Adrenal gland (tissue), 19 donors: ENCODE measurements at places on chromosomes 6 and 20. TPM values are rescaled to one million over a fixed set of nuclear protein-coding genes. Genes with fewer than 3 reads are reported as not detected.
A peak's percentile ranks its signal among the peaks of the same experiment; 100 is the strongest.

DNA sequence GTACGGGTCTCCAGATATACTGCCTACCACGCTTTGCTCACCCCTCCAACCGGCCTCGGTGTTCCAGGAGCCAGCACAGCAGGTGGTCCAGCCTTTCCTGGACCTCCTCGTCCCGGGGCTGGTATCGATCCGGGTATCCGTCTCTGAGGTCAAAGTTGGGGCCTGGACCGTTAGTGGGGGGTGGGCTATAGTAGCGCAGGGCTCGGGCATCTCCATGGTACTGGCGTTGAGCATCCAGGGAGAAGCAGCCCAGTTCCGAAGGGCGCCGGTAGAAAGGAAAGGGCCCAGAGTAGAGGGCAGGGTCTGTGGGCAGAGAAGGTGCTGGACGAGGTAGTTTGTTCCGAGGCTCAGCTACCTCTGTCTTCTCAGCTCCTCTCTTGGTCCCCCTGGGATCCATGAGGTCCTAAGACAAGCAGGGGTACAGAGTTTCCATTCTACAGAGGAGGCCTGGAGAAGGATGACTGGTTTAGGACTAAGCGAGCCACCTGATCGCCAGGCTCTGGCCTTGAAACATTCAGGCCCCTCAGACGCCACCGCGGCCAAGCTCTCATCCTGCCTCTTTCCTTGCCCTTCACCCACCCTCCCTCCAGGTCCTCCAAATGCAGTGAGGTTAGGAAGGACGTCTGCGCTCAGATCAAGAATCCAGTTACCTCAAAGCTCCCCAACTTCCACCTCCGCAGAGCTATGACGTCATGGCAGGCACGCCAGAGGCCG, 502 bp downstream of the DXO start:
- no peak for DNase-seq
- no peaks in the 10 kb centered on the region for H3K27me3 ChIP-seq
- peak overlapping the region; percentile 99 for H3K27ac ChIP-seq
- H3K36me3 ChIP-seq = peaks cover 40% of the 10 kb centered on the region

GRCh38 chr20:31679357-31680285, 41.9 kb downstream of the COX4I2 start:
- no peak for DNase-seq
- no peaks in the 10 kb centered on the region for H3K27me3 ChIP-seq
- H3K36me3 ChIP-seq = no peaks in the 10 kb centered on the region
- H3K27ac ChIP-seq = peak overlapping the region; percentile 85

SLC22A7 gene
- total RNA-seq = not detected

CNKSR3 gene
- total RNA-seq = 1.7 TPM

DNA sequence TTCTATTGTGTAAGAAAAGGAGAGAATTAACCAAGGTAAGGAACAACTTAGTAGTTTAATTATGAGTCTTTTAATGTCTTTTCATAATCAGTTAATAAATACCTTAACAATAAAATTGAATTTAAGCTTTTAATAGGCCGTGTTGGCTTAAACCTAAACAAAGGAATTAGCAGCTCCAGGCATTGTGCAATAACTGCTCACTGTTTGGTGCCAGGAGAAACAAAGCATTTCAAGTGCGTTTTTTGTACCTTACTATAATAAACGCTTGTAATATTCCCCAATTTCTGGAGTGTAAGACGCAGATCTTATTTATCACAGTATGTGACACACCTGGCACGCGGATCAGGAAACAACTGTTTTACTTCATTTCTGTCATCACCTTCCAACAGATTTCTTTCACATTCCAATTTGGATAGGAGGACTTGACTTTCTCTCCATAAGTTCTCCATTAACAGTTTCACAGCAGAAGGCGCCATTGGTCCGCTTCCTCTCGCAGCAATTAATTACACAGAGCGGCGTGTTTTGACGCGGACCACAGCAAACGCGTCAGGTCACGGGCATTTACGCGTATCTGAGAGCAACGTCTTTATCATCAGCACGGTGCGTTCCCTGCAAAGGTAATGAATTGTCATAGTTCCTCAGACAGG, 335.8 kb upstream of the NT5E start:
- no peaks in the 10 kb centered on the region for H3K27me3 ChIP-seq
- no peaks in the 10 kb centered on the region for H3K36me3 ChIP-seq
- H3K27ac ChIP-seq = no peak overlapping the region
- DNase-seq = no peak
- no peaks in the 10 kb centered on the region for H3K4me1 ChIP-seq

DNA sequence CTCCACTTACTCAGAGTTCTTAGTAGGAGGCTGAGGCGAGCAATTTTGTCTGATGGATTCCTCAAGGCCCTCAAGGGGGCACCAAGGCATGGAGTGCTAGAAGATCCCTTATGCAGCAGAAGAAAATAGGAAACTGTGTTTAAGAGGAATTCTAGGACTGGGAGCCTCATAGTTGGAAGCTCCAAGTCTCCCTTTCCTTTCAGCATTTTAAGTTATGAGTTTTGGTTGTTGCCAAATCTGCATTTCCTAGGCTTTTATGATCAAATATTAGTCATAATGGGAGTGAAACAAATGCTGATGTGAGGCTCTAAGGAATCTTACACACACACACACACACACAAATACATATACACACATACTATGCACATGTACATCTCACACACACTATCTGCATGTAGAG, 714.0 kb downstream of the UTRN start:
- H3K27ac ChIP-seq = no peak overlapping the region
- no peak for DNase-seq
- no peaks in the 10 kb centered on the region for H3K27me3 ChIP-seq
- H3K4me3 ChIP-seq = no peak overlapping the region

DNA sequence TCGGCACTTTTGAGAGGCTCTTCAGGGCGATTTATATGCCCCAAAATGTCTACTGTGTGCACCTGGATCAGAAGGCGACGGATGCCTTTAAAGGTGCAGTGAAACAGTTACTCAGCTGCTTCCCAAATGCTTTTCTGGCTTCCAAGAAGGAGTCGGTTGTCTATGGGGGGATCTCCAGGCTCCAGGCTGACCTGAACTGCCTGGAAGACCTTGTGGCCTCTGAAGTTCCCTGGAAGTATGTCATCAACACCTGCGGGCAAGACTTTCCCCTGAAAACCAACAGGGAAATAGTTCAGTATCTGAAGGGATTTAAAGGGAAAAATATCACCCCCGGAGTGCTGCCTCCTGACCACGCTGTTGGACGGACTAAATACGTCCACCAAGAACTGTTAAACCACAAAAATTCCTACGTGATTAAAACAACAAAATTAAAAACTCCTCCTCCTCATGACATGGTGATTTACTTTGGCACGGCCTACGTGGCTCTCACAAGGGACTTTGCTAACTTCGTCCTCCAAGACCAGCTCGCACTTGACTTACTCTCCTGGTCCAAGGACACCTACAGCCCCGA, 8.2 kb downstream of the GCNT2 start:
- DNase-seq = no peak
- no peak overlapping the region for H3K4me3 ChIP-seq
- no peaks in the 10 kb centered on the region for H3K36me3 ChIP-seq

GRCh38 chr6:47308552-47309290, 984 bp downstream of the TNFRSF21 start:
- no peaks in the 10 kb centered on the region for H3K36me3 ChIP-seq
- H3K27me3 ChIP-seq = peaks cover 5% of the 10 kb centered on the region
- no peak overlapping the region for H3K4me3 ChIP-seq

DNA sequence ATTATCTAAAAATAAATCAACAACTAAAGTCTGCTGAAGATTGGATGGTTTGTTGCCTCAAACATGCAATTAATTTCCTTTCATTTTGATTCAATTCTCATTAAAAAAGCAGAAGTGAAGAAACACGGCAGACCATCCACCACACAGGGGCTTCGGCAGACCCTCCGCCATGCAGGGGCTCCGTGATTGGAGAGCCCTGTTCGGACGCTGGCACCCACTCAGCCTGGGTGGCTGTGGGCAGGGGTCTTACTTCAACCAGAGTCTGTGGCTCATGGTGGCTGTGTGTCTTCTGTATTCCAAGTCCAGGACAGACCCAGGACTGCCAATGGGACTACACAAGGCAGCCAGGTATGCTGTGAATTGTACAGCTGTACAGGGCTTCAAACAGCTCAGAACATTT, 86.9 kb upstream of the FRMD1 start:
- H3K4me1 ChIP-seq = no peaks in the 10 kb centered on the region
- no peaks in the 10 kb centered on the region for H3K27me3 ChIP-seq
- no peak overlapping the region for H3K27ac ChIP-seq
- no peaks in the 10 kb centered on the region for H3K36me3 ChIP-seq

GRCh38 chr20:59588236-59588855, 16.0 kb upstream of the PHACTR3 start:
- no peak overlapping the region for H3K4me3 ChIP-seq
- no peak for DNase-seq
- no peaks in the 10 kb centered on the region for H3K27me3 ChIP-seq
- H3K4me1 ChIP-seq = no peaks in the 10 kb centered on the region
- H3K36me3 ChIP-seq = no peaks in the 10 kb centered on the region

DNA sequence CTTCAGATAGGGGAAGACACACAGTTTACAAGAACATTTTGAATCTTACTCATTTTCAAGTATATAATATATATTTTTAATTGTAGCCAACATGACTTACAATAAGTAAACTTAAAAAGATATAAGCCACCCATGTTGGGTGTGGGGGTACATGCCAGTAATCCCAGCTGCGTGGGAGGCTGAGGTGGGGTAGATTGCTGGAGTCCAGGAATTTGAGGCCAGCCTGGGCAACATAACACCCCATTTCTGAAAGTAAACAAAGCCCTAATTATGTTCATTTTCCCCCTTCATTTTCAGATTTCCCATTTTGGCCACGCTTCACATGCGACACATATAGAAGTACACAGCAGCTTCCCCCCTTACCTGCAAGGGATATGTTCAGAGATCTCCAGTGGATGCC, 30.5 kb downstream of the SERPINB6 start:
- H3K4me3 ChIP-seq = no peak overlapping the region
- no peaks in the 10 kb centered on the region for H3K27me3 ChIP-seq
- no peak for DNase-seq
- H3K27ac ChIP-seq = peak overlapping the region; percentile 9

SKIC2 gene
- 80.4 TPM for total RNA-seq

BANF2 gene
- total RNA-seq = not detected

ZC3H12D gene
- 1.8 TPM for total RNA-seq

PRIM2 gene
- total RNA-seq = 15.8 TPM

GRCh38 chr6:170313716-170314295, 7.2 kb downstream of the FAM120B start:
- H3K4me1 ChIP-seq = peaks cover under 1% of the 10 kb centered on the region
- H3K36me3 ChIP-seq = peaks cover 9% of the 10 kb centered on the region
- H3K27me3 ChIP-seq = no peaks in the 10 kb centered on the region

DNA sequence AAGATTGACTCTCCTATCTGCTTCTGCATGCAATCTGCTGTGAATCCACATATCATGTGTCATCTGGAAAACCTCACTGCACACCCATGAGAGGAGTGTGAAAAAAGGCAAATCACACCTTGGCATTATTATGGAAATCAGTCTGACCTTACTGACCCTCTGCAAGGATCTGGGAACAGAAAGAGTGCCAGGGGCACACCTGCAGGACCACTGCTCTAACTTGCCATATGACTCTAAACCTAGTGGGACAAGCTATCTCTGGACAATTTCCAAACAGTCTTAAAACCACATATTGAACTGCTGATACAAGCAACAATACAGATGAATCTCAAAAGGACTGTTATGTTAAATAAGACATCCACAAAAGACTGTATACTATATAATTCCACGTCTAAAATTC, 50.3 kb downstream of the ABHD12 start:
- H3K4me3 ChIP-seq = no peak overlapping the region
- no peaks in the 10 kb centered on the region for H3K27me3 ChIP-seq
- H3K4me1 ChIP-seq = peaks cover 5% of the 10 kb centered on the region
- H3K36me3 ChIP-seq = no peaks in the 10 kb centered on the region
- no peak for DNase-seq
- no peak overlapping the region for H3K27ac ChIP-seq

DNA sequence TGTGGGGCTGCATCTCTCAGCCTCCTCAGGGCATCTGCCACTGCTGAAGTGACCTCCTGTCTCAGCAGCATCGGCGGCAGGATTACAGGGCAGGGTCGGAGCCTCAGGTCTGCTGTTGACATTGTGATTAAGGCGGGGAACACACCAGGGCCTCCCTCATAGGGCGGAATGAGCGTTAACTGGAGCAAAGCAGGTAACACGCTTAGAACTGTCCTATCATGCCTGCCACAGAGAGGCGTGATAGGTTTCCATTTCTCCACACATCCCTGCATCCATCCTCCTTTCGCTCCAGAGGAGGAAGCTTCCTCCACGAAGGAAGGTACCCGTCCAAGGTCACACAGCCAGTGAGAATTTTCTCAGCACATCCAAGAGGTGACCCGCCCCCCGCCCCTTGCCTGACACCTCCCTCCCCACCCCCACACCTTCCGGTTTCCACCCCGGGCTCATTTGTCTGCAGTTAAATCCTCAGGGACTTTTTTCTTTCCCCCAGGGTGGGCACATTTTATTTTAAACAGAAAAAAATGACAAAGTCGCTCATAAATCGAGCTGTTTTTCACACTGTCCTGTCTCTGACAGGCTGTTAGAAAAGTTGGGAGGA, 200.8 kb downstream of the TFAP2C start:
- H3K36me3 ChIP-seq = no peaks in the 10 kb centered on the region
- H3K4me1 ChIP-seq = no peaks in the 10 kb centered on the region
- no peak overlapping the region for H3K27ac ChIP-seq
- no peak for DNase-seq
- no peak overlapping the region for H3K4me3 ChIP-seq
